ENCODE measurements at places on chromosomes 1 and 21.

- no peak for DNase-seq
Measured at GRCh38 chr1:235878082-235878811, 11.5 kb upstream of the LYST start.

- DNase-seq: no peak
Measured at GRCh38 chr1:182698971-182699370, 14.6 kb upstream of the RGS8 start.

DNA sequence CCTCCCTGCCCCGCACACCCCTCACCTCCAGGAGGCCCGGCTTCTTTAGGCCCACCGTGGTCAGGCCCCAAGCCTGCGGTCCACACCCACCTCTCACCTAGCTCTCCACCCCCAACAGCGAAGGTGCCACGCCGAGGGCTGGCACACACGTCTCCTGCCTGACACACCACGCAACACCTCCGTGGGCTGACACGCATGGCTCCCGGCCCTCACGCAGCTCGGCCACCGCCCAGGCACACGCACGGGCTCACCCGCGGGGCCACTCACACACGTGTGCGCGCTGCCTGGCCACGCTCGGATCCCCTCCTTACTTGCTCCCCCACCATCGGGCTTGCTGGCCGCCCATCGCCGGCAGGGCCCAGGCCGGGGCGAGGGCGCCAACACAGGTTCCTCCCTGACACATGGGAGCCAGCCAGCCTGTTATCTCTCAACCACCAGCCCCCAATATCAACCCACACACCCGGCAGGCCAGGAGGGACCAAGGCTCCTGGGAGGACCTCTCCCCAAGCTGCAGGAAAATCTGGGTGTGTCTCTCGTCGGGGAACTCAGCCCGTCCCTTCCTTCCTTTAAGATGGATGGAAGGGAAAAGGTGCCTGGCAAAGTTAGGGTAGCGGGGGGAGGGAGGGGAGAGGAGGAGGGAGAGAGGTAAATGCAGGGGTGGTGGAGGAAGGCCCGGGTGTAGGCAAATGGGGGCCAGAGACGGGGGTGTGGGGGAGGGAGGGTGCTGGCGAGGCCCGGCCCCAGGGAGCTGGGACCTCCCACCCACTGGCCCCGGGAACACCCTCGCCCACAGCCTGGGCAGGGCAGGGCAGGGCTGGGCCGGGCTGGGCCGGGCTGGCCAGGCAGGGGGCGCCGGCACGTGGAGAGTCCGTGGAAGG lies 546 bp downstream of the ELOVL1 start:
- peak; percentile 52 for DNase-seq

GRCh38 chr1:180000575-180000974 lies 46.0 kb downstream of the CEP350 start:
- no peak for DNase-seq

DNA sequence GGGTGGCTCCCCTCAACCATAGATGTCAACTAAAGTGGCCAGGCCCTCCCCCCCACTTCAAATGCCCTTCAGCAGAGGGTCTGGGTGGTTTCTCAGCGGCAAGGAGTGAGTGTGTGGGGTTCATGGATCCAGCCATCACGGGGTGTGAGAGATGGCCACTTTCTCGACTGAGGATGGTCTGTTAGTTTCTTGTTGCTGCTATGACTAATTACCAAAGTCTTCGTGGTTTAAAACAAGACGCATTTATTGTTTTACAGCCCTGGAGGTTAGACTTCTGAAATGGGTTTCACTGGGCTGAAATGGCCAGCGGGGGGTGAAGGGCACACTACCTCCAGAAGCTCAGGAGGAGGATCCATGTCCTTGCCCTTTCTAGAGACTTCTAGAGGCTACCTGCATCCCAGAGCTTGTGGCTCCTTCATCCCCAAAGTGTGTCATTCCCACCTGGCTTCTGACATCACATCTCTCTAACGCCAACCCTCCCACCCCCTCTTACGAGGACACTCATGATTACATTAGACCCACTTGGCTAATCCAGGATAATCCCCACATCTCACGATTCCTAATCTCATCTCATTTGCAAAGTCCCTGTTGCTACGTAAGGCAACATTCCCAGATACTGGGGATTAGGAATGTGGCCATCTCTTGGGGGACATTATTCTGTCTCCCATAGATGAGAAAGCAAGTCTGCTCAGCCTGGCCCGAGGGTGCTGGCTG lies 53.0 kb downstream of the EPHB2 start:
- DNase-seq: no peak

DNA sequence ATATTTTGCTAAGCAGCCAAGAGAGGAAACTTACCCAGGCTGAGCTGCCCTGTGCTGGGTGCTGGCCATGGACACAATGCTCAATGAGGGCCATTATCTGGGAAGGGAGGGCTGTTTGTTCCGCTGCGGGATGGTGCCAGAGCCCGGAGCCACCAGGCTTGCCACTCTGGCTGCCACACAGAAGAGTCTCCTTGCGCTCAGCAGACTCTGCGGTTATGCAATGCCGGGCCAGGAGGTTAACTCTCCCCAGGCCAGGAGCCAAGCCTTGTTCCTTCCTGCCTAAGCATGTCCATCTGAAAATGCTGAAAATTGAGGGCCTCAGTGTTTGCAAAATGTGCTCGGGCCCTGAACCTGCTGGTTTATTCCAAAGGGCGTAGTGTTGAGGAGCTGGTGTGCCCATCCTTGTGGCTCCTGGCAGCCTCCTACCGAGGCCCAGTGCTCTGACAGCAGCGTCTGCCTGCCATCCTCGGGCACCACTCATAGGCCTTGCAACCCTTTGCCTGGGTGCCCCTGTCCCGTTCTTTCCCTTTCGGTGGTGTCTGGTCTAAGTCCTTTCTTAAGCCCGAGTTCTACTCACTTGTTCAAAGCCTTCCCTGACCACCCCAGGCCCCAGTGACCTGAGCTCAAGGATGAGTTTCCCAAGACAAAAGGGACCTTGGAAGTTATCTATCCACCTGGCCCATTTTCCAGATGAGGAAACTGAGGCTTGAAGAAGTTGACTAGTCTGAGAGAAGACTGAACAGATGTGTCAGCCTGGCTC lies 133.8 kb upstream of the EDN2 start:
- no peak for DNase-seq

All from activated naive CD4-positive, alpha-beta T cell treated with anti-CD3 and anti-CD28 coated beads, Interleukin-2, amount 10 ng/mL, durations not matched to agents 7 days and 5 days (primary cell).